RPMI7951 (cell line): ENCODE measurements at places on chromosomes 11 and 22. TPM values are rescaled to one million over a fixed set of nuclear protein-coding genes. Genes with fewer than 3 reads are reported as not detected.
A peak's percentile ranks its signal among the peaks of the same experiment; 100 is the strongest.

The TEAD1 gene
- total RNA-seq = 51.6 and 53.3 TPM in 2 replicates

The MMP13 gene
- total RNA-seq = 0.12 TPM in 1 of 2 replicates, not detected in the other

The SLC22A8 gene
- not detected in 2 replicates for total RNA-seq

GRCh38 chr11:100940111-100940510 is 189.5 kb downstream of the PGR start:
- DNase-seq = no peak

DNA sequence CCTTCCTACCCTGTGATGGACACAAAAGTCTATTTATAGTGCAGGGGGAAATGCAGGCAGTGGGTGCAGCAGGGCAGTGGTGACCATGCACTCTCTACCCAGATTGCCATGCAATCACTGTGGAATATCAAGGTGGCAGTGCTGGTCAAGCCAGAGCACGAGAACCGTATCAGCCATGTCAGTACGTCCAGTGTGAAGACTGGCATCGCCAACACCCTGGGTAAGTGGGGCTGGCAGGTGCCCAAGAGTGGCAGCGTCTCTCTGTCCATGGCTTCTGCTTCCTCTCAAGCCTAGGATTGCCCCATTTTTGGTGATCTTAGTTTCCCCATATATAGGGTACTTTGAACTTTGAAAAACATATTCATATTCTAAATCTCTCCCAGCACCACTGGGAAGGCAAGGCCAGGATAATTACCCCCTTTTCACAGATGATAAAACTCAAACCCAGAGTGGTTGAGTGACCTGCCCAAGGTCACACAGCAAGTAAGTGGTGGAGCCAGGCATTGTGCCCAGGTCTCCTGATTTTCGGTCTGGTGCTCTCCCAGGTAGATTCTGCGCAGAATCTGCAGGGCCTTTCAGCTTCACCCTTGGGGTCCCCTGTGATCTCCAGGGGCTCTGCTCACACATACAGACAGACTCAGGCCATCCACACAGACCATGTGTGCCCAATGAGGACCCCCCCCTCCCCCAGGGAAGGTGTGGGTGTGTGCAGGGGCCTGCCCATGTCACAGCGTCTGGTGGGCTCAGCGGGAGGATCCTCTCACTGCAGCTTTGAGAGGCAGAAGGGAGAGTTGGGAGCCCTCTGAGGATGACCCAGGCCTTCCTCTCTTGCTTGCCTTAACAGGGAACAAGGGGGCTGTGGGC is 7.1 kb downstream of the INPPL1 start:
- no peak for DNase-seq

DNA sequence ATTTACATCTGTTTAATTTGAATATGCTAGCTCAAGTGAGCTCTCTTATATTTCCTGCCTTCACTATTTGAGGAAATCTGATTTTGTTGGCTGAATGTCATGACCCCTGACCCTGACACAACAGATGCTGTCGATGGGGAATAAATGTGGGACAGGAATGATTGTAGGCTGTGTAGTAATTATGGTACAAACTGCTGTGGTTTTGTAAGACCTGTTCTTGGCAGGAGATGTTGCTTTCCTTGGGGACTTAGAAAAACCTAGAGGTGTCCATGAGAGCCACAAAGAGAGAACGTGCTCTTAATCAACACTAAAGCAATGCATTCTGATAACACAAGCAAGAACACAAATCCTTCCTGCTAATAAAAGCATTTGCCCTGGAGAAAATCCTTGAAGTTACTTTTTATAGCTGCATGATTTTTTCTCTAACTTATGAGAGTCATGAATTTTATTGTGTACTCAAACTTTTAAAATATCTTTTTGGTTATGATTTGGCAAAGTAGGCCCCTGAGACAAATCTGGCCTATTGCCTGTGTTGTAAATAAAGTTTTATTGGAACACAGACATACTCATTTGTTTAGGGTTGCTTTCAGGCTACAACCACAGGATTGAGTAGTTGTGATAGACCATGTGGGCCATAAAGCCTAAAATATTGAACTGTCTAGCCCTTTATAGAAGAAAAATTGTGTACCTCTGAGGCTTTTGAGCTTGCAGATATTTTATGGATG is 90.2 kb downstream of the DDX10 start:
- peak; percentile 12 for DNase-seq

DNA sequence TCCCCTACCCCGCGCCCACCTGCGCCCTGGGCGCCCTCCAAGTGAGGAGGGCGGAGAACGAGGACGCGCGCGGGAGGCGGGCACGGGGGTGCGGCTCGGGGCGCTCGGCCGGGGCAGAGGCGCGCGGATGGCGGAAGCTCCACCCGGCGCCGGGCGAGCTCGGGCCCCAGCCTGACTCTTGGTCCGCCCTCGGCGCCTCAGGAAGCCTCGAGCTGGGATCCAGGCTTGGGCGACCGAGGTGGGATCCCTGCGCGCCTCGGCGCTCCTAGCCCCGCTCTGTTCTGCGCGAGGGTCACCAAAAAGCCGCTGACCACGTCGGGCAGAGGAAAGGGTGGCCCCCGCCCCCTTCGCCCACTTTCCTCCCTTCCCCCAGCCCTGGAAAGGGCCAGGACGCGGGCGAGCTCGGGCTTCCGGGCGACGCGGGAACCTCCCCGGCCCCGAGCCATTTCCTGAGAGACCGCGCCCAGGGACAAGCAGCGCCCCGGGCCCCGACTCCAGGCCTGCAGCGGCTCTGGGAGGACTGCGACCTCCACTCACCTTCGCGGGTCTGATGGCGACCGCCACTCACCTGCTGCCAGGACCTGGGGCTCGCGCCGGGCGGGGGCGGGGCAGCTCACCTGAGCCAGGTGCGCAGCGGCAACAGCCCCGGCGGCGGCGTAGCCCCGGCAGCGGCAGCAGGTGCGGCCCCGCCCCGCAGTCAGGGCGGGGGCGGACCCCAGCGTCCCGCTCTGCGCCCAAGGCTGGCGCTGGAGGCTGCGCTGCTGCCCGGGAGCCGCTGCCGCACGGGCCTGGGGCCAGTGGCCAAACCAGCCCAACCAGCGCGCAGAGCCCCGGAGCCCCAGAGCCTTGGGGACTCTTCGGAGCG is 2.2 kb upstream of the SIGIRR start:
- DNase-seq = no peak

DNA sequence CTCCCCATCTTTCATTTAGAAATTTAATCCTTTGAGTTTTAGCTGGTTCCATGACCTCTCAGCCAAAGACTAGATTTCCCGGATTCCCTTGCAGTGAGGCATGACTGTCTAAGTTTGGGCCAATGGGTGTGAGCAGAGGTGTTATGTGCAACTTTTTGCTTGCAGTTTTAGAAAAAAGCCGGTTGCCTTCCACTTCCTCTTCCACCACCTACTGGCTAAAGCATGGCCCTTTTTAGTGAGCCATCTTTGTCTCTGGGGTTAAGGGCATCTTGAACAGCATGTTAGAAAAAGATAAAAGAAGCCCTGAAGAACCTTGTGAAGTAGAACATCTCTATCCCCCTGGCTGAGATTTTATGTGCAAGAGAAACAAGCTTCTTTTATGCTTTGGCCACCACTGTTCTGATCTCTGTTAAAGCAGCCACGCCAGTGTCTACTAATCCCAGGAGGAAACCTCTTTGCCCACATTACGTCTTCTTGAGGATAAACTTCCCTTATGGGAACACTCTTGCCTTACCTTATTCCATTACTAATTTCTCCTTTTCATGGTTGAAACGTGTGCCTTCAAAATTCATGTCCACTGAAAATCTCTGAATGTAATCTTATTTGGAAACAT is 279.9 kb downstream of the TENM4 start:
- DNase-seq = peak; percentile 53

- DNase-seq = no peak
Measured at GRCh38 chr11:131136486-131136885, 220.2 kb upstream of the SNX19 start.
